ENCODE measurements at places on chromosomes 12 and 14.

- DNase-seq: no peak
Observed at GRCh38 chr14:67512463-67513310, 20.4 kb upstream of the PLEKHH1 start.

DNA sequence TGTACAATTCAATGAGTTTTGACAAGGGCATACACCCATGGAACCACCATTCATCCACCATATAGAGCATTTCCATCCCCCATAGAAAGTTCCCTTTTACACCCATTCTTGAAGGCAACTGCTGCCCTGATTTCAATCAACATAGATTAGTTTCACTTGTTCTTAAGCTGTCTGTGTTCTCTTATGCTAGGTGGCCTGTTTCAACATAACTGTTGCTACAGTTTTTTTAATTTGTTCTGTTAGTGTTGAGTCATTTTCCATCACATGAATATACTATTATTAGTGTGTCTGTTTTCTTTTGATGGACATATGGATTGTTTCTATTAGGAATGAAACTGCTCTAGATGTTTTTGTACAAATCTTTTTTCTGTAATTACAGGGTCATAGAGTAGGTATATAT, 123.4 kb downstream of the PTPRQ start:
- DNase-seq: no peak

- no peak for DNase-seq
Observed at GRCh38 chr14:106269029-106269428, 742.6 kb downstream of the TMEM121 start.

GRCh38 chr14:32667791-32668190, 270.9 kb upstream of the NPAS3 start:
- DNase-seq: no peak

DNA sequence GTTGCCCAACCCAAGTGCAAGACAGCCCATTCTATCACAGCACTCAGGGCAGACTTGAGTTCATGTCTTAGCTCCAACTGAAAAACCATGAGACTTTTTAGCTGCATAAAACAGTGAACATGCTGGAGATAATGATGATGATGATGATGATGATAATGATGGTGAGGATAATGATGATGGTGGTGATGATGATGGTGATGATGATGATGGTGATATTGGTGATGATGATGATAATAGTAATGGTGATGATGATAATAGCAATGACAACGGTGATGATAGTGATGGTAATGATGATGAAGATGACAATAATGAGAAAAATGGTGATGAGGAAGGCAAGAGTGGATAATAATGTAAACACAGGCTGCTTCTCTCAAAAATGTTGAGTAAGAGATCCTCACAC, 576.2 kb downstream of the BCL11B start:
- DNase-seq: no peak

- DNase-seq: no peak
Observed at GRCh38 chr14:94485944-94486841, 10.2 kb upstream of the SERPINA9 start.

GRCh38 chr12:41288142-41288811, 100.2 kb downstream of the PDZRN4 start:
- DNase-seq: no peak

DNA sequence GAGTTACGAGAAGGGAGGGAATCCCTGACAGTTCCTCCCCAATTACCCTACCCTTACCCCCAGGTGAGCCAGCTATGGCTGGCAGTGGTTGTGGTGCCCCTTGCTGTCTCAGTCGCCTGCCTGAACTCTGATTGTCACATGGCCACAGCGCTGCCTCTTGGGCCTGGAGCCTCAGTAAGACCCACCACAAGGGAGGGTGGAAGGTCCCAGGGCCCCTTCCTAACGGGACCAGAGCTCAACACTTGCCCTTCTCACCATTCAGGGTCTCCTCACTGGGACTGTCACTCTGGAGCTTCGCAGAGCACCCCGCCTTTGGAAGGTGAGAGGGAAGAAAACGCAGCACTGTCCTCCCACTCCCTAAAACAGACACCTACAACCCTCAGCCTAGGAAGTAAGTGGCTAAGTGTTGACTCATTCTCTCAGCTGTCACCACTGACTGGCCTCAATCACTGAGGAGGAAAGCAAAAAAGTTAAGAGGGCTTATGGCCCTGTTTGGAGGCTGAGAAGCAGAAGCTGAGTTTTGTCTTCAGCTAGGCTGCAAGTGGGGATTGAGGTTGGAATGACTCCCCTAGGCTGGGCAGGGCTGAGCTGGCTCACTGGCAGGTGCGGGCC, 1.0 kb downstream of the TMEM253 start:
- DNase-seq: no peak

- no peak for DNase-seq
Observed at GRCh38 chr12:55736780-55737580, 5.9 kb upstream of the GDF11 start.

DNA sequence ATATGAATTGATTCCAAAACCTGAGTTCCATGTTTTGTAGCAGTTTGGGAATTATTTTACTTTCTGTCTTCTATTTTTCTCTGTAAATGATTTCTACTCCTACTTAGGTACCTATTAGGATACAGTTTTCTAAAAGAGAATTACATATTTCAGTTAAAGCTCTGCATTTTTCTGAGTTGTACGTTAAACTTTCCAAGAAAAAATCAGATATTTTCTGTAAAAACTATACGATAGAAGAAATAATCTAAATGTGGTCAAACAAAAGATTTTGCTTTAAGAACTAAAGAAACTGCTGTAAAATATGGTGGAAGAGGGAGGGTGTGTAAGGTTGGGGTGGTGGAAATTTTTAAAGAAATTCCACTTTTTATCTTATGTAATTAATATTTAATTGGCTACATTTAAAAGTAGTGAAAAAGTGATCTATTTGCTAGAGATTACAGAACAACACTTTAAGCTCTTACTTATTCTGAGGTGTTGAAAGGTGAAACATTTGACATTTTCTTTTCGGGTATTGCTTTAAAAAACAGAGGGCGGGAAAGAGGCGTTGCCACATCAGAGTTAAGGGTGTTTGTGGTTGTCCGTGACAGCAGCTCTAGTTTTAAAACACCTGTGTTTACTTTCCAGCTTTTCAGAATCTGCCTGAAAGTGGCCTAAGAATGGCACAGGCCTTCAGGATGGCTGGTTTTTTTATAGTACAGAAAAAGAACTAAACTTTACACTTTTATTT, 187.3 kb downstream of the MIPOL1 start:
- DNase-seq: no peak

GRCh38 chr14:62001963-62002362, 239.7 kb downstream of the SNAPC1 start:
- no peak for DNase-seq

DNA sequence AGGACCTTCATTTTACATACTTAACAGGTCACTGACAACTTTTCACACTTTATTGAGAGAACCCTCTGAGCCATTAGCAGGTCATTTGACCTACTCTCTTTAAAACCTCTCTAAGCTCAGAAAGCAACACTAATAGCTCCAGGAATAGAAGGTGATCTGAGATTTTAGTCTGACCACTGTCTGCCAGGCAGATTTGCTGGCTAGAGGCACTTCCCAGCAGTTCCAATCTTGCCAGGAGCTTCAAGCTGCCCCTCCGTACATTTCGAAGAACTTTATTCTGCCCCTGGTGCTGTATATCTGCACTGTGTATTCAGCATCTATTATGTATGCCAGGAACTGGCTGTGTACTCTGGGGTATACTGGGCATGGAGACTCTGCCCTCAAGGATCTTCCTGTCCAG, 56.3 kb downstream of the GPHB5 start:
- no peak for DNase-seq

DNA sequence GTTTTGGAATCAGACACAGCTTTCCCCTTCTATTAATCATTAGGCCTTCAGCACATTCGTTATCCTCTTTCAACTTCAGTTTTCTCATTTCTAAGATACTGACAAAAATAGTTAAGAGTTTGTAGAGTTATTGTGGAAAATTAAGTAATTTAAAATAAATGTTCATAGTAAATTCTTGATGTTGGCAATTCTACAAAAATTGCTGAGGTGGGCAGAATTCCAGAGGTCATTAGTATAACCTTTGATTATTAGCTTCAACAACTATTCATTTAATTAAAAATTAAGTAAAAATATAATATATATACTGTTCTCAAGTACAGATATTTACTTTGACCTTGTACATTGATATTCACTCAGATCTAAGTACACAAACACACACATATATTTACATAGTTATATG, 58.5 kb downstream of the DIO2 start:
- no peak for DNase-seq
